ENCODE measurements at places on chromosomes 5 and 9.

GRCh38 chr5:98750693-98751092 is 22.8 kb upstream of the RGMB start:
- no peak for DNase-seq

DNA sequence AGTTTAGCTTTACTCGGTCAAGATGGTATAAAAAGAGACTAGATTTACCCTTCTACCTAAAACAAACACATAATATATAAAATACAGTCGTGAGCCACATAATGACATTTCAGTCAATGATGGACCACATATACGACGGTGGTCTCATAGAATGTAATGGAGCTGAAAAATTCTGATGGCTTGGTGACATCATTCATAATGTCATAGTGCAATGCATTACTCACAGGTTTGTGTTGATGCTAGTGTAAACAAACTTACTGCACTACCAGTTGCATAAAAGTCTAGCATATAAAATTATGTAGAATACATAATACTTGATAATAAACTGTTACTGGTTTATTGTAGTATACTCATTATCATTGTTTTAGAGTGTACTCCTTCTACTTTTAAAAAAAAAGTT is 115.9 kb upstream of the GDNF start:
- no peak for DNase-seq

DNA sequence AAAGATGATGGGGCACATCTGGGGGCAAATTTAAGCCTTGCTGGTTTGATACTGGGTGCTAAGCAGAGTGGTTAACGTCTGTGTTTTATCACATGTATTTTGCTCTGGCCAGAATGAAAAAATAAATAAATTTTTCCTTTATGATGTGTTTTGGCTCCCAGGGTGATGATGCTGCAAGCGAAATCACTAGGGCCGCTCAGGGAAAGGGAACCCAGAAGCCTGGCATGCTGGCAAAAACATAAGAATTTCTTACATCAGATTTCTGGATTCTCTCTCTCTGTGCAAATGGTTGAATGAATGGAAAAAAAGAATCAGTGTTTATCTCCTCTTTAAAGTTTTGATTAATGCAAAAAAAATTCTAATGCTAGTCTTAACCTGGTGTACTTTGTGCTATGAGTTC is 1975.2 kb upstream of the C9orf72 start:
- DNase-seq, result no peak

DNA sequence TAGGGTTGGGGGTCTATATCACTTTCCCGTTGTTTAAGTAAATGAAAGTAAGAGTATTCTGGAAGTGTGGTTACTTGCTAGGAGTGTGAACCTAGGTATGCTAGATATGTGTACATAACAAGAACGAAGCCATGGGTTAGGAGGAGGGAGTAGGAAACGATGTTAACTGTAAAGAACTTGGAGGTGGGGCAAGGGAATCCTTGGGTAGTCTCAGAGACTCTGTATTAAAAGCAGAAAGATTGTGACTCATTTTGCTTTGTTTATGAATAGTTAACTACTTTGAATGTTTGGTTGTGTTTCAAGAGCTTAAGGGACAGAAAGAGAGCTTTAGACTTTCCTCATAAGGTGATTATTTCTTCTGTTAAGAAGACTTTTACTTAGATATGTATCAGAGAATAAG is 59.9 kb downstream of the TMEM252 start:
- DNase-seq, result no peak

DNA sequence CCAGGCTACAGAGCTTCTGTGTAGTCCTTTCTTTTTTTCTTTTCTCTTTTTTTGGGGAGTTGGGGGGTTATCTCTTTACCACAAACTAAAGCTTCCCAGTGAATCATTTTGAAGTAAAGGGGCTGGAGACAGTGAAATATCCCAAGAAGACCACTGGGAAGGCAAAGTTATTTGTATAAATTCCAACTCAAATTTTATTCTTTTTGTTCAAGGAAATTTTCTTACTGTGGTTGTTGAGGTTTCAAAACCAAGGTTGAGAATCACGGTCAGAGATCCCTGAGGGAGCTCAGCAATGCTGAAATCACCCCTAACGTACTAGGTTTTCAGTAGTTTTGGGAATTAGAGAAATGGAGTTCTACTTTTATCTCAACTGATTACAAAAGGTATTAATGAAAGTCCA is 175.7 kb downstream of the ARHGEF28 start:
- DNase-seq, result no peak

- DNase-seq, result no peak
These were observed 254.8 kb downstream of the NSG2 start for GRCh38 chr5:174300118-174300940.

DNA sequence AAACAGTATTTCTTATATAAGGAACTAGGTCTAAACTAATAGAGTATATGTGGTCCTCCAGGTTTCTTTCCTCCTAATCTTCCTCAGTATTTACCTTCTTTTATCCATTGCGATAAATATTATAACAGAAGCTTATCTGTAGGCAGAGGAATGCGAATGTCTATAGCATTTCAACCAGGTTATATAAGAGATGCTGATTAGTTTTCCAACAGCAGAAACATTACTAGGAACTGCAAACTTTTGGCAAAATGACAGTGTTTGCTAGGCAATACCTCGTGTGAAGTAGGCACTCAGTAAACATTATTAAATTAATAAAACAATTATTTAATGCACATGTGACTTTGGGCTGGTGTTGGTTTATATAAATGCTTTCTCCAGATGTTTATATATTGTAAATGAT is 206.5 kb downstream of the GABRB2 start:
- DNase-seq, result no peak

- no peak for DNase-seq
These were observed 601.2 kb upstream of the TYRP1 start for GRCh38 chr9:12091865-12092527.

GRCh38 chr9:126507318-126508109 is 106.2 kb upstream of the LMX1B start:
- no peak for DNase-seq

- peak; percentile 29 for DNase-seq
These were observed 6.8 kb downstream of the ETF1 start for GRCh38 chr5:138536215-138536614.

DNA sequence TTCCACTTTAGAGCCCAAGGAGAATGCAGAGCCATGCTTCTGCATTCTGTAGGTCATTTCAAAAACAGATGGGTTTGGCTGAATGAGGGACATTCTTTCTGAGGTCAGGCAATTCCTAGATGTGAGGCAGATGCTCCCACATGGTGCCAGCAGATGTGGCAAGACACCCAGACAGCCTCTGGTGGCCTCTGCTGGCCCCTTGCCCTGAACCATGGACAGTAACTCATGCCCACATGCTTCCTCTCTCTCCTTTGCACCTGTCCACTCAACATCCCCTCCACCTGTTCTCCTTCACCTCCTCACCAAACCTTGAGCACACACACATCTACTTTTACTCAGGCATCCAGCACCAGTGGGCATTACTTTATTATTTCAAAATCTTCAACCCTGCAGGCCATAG is 252.3 kb downstream of the DNAH5 start:
- DNase-seq, result no peak

DNA sequence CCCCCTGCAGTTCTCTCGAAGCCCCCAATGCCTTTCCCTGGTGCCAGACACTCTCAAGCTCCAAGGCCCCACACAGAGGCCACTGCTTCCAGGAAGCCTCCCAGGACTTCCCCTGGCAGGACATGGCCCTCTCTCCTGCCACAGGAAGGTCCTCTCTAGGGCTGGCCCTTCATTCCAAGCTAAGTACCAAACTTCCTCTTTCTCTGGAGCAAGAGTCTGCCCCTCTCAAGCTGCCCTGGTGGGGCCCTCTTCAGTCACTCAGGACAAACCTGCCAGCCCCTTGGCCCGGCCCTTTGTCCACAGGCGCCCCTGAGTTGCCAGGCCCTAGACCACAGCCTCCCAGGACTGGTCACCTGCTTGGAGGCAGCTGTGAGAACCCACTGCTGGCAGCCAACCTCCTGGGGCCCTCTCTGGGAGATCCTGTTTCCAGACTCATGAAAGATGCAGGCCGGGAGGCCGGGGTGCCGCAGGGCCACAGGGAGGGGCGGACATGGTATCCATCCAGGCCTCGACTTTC is 6.6 kb downstream of the NINJ1 start:
- no peak for DNase-seq

DNA sequence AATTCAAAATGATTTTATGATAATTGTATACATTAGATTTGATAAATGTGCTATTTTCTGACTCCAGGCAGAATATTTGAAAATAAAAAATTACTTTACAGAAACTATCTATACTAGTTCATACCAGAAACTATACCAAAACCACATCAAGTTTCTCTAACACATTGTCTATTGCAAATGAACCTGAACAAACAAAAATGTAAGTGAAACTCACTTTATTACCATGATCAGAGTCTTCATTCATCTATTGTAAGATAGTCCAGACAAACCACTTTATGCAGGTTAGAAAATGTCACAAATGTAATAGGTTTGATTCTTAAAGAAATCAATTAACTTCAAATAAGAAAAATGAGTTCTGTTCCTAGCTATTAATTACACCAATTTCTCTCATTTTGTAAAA is 99.4 kb downstream of the OXCT1 start:
- no peak for DNase-seq

- no peak for DNase-seq
These were observed 269.9 kb upstream of the MSX2 start for GRCh38 chr5:174454464-174454863.

DNA sequence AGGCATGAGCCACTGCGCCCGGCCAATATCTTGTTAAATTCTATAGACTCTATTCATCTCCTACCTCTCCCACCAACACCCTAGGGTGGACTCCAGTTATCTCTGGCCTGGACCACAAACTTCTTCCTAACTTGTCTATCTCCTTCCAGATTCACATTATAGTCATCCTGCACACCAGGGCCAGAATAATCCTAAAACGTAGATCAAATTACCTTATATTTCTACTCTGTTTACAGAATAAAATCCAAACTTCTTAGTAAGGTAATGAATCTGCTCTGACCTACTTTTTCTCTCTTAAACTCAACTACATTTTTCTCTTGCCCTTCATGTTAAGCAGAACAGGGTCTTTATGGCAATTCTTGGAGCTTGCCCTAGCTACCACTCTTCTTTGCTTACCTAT is 6.9 kb downstream of the ELL2 start:
- no peak for DNase-seq

DNA sequence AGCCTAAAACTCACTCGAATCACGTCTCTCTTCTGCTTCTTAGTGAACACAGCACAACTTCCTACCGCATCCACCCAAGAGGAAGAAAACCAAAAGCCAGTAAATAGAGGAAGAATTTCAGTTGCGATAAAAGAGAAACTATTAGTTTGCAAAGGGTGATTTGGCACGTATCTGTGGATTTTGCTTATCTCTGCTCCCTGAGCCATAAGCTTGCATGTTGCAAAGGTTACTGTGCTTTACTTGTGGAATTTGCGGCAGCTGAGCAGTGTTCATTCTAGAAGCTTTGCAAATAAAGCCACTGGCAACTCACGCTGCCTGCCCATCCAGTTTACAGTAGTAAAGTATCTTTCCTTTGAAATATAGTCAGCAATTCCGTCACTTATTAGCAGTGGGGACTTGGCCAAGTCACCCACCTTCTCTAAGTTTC is 149.0 kb upstream of the PCA3 start:
- DNase-seq, result peak; percentile 33

GRCh38 chr5:138930371-138931097 is 55.4 kb upstream of the LRRTM2 start:
- DNase-seq, result no peak

GRCh38 chr5:98503616-98504015 is 269.8 kb upstream of the RGMB start:
- DNase-seq, result no peak

- no peak for DNase-seq
These were observed 972.4 kb upstream of the ACO1 start for GRCh38 chr9:31412081-31412480.

DNA sequence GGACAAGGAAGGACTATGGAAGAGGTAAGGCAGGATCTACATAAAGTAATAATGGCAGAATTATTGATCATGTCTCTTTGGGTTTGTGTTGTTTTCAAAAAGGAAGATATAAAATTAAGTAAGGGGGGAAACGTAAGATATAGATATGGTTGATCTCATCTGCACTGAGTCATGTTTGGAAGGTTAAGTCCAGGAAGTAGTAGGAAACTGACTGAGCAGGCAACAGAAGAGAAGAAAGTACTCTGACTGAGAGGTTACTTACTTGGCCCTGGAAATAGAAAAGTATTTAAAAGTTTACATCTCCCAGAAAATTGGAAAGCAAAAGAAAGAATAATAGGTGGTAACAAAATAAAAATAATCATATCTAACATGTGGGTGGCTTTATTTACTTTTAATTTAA is 405.3 kb upstream of the RGMB start:
- no peak for DNase-seq

GRCh38 chr5:163889369-163889768 is 383.9 kb downstream of the MAT2B start:
- DNase-seq, result no peak

DNA sequence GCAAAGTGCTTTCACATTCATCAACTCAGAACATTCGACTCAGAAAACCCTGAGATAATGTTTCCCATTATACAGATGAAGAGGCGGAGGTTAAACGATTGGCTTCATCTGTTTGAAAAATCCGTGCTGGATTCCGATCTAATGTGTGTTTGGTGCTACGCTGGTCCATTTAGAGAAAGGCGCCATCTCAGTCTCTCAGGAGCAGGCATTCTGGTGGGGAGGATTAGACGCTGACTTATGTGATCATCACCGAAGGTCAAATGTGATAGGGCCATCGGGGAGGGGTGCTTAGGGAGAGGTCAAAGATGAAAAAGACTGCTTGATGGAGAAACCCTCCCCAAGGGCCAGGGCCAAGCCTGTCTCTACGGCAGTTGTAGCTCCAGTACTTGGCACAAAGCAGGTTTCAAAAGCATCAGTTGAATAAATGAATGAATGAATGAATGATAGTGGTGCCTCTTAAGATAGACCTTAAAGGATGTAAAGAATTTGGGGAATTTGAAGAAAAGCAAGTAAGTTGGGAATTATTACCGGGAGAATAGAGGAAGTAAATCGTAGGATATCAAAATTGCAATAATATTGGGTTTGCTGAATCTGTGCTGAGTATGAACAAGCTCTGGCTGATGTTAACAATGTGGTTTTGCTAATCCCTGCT is 160.6 kb upstream of the SHB start:
- DNase-seq, result no peak

DNA sequence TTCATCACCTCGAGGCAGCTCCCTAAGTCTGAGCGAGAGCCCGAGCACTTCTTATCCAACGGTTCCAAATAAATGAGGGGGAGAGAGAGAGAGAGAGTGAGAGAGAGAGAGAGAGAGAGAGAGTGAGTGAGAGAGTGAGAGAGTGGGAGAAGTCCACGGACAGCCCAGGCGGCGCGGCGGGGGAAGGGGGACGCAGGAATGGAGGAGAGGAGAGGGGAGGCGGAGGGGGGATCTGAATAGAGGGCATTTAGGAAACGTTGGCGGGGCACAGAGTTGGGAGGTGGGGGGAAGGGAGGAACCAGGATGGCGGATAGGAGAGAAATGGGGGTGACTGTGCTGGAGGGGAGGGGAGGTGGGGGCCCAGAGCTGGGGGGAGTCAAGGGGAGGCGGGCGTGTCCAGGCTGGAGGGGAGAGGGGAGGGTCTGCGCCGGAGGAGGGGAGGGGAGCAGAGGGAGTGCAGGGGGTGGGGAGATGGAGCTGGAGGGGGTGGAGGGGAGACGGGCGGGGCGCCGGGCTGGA is 398 bp upstream of the BASP1 start:
- DNase-seq, result no peak

Measured in erythroblast (primary cell).